ENCODE measurements at places on chromosomes 16 and 17.

GRCh38 chr17:38542286-38542685 is 63.5 kb downstream of the SRCIN1 start:
- no peak overlapping the region for H3K27ac ChIP-seq
- H3K4me1 ChIP-seq = no peaks in the 10 kb centered on the region
- H3K36me3 ChIP-seq = no peaks in the 10 kb centered on the region
- peaks cover 58% of the 10 kb centered on the region for H3K27me3 ChIP-seq
- no peak overlapping the region for H3K4me3 ChIP-seq

- H3K27me3 ChIP-seq = peaks cover 96% of the 10 kb centered on the region
- DNase-seq = no peak
- peaks cover 4% of the 10 kb centered on the region for H3K36me3 ChIP-seq
- no peak overlapping the region for H3K27ac ChIP-seq
- H3K4me3 ChIP-seq = no peak overlapping the region
Measured at GRCh38 chr16:31007684-31008083, 2.8 kb downstream of the STX1B start.

- DNase-seq = no peak
- H3K27ac ChIP-seq = no peak overlapping the region
- H3K27me3 ChIP-seq = peaks cover 94% of the 10 kb centered on the region
- no peaks in the 10 kb centered on the region for H3K36me3 ChIP-seq
- H3K4me3 ChIP-seq = no peak overlapping the region
Measured at GRCh38 chr16:50982808-50983207, 168.3 kb downstream of the SALL1 start.

DNA sequence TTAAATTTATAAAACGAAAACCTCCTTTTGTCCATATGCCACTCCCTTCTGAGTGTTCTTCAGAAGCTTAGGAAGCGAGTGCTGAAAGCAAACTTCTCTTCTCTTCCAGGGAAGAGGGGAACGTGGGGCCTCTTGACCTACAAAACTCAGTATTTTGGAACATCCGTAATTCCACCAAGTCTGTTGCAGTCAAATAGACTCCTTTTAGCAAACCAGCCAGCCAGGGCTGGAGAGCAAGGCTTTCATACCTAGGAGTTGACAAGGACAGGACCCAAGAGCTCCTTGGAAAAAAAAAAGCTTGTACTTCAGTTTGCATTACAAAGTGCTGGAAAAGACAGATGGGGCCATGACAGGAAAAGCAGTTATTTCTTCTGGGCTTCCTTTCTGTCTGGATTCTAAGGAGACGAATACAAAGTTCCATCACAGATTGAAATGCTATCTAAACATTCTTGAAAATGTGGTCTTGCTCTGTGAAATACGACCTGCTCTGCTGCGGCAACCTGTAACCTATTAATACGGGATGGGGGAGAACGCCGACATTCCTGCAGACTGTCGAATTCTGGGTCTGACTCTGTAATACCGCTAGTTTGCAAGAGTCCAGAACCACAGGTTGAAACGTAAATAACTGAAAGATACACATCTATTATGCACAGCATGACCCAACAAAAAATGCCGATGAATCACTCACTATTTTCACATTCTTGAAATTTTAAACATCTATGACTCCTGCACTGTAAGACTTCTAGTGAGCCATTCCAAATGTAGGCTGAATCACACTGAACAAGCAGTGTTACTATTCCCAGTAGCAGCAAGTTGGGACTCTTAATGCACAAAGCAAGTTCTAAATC is 20.6 kb downstream of the VPS53 start:
- peaks cover 24% of the 10 kb centered on the region for H3K36me3 ChIP-seq
- no peak overlapping the region for H3K4me3 ChIP-seq
- DNase-seq = no peak
- H3K27me3 ChIP-seq = no peaks in the 10 kb centered on the region

DNA sequence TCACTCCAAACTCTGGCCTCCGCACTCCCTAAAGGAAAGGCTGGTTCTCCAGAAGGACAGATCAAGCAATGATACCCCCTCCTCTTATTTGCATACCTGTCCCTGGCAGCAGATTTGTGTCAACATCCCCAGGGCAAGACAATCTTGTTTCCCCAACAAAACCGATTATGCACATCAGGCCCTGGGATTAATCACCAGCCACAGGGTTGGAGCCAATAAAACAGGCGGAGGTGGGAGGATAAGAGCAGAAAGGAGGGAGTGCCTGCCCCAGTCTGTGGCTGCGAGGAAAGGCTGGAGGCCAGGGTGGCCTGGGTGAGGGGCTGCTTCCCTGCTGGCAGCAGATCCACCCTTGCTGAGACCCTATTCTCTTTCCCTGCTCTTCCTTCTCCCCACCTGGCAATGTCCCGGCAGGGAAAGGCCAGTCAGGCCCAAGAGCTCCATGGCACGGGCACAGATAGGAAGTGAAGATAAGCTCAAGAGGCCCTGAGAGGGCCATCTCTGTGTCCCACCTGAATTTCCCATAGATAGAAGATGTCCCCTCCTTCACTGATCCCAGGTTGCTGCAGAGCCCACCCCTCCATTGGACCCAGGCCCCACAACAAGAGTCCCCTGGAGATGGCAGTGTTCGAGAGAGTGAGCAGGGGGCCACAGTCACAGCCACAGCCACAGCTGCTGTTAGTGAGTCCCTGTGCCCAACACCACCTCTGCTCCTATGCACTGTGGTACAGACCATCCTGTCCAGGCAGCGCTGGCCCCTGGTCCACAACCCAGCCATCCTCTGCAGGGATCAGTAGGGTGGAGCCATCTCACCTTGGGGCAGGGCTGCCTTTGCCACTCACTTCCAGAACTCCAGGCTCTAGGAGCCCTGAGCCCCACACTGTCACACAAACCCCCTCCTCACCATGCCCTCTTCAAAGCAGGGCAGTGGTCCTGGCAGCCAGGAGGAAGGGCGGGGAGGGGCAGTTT is 137.5 kb downstream of the SDK2 start:
- peaks cover 90% of the 10 kb centered on the region for H3K27me3 ChIP-seq
- DNase-seq = no peak
- H3K36me3 ChIP-seq = no peaks in the 10 kb centered on the region

DNA sequence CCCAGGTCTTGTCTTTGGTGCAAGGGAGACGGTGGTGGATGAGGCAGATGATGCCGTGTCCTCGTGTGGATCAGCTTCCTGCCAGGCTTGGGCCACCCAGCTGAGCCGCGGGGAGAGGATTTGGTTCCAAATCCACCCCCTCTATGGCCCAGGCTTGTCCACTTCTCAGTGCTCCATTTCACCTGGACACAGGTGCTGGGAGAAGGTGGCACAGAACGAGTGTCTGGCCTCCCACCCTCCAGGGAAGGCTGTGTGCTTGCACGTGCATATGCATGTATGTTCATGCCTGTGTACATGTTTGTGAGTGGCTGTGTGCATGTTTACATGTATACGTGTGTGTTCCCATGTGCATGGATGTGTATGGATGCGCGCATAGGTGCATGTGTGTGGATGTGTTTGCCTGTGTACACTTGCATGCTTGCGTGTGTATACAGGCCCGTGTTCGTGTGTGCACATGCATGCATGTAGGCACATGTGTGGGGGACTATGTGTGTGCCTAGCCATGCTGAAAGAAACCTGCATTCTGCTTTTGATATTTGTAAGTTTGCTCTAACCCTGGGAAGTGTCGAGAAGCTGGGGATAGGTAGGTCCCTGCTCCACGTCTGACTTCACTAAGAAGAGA is 196.3 kb downstream of the IRF8 start:
- peaks cover 82% of the 10 kb centered on the region for H3K27me3 ChIP-seq
- H3K36me3 ChIP-seq = no peaks in the 10 kb centered on the region
- no peak overlapping the region for H3K4me3 ChIP-seq

All from Calu3 (cell line).